CD4-positive, alpha-beta memory T cell (primary cell): ENCODE measurements at places on chromosomes 7 and 10. TPM values are rescaled to one million over a fixed set of nuclear protein-coding genes. Genes with fewer than 3 reads are reported as not detected.

TUBAL3 gene
- not detected for polyA plus RNA-seq

PLAU gene
- not detected for polyA plus RNA-seq

NRCAM gene
- polyA plus RNA-seq = not detected

CPN1 gene
- not detected for polyA plus RNA-seq

CALCR gene
- polyA plus RNA-seq = not detected

METTL27 gene
- not detected for polyA plus RNA-seq

DNA sequence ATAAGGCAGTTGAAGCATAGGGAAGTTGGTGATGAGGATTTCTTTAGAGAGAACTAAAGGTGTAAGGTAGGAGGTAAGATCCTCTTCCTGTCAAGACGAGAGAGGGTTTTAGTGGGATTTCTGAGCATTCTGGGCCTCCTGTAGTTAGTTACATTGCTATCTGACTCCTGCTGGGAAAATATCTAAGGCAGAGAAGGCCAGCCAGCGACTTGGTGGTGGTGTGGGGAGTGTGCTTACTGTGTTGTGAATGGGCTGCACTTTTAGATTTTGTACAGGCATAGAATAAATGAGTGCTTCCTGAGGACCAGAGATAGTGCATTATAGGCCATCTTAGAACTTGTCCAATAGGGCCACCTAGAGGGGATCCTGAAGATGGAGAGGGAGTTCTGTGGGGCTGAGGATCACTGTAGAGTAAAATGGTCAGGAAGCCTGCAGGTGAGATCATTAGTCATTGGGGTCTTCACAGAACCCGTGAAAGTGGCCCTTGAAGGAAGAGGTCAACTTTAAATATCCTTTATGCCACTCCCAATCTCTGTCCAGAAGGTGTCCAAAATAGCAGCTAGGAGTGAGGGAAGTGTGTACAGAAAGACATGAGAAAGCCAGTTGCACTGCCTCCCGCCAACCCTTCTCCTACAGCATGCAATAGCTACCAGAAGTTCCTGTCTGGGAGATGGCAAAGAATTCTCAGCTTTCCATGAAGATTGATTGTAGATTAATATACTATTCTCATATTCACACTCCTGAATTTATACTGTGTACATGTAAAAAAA lies 266.6 kb downstream of the POLR1F start:
- no peak for DNase-seq

GRCh38 chr10:102279104-102279503 lies 33.8 kb downstream of the GBF1 start:
- DNase-seq = no peak

DNA sequence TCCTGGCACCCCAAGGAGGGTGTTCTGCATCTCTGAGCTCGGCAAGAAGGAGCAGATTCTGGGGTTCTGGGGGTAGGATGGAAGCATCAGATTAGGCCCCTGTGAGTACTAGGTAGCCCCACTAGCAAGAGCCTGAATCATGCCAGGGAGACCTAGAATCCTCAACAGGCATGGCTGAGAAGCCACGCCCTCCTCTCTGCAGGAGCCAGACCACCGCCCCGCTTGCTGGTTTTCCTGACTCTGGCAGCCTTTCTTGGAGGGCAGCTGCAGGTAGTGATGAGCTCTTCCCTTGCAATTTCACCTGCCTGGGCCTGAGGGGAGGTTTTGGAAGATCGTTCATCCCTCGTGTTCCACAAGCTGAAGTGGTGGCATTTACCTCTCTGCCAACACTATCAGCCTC lies 68.9 kb upstream of the PRLHR start:
- DNase-seq = no peak

GRCh38 chr7:4325732-4326131 lies 356.4 kb upstream of the FOXK1 start:
- no peak for DNase-seq

DNA sequence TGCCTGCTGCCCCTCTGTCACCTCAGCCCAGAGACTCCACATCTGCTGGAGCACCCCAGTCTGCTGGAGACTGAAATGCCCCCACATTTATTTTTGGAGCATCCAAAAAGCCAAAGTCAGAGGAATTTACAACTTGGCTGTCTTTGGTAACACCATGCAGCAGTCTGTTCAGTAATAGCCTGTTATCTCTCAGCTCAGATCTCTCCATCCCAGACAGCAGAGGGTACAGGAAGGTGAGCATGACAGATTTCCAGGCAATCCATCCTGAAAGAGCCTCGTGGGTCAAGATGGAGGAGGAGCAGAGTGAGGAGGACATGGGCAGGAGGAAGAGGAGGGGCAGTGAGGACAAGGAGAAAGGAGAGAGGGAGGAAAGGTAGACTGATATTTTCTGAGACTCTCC lies 55.9 kb downstream of the GRID1 start:
- DNase-seq = no peak

- no peak for DNase-seq
Measured at GRCh38 chr7:112018305-112019030, 187.7 kb downstream of the DOCK4 start.

DNA sequence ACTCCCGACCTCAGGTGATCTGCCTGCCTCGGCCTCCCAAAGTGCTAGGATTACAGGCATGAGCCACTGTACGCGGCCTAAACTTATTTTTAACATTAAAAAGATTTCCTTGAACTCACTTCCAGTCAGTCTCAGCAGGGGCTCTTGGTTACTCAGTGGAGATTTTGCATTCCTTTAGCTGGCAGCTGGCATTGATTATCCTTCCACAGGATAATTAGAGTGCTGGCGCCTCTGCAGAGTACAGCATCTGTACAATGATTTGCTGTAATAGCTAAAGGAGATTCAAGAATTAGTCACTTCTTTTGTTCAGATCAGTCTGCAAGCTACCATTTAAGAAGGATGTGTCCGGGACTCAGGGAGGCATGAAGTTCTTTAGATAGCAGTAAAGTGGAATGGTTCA lies 125.0 kb upstream of the NPY start:
- no peak for DNase-seq

DNA sequence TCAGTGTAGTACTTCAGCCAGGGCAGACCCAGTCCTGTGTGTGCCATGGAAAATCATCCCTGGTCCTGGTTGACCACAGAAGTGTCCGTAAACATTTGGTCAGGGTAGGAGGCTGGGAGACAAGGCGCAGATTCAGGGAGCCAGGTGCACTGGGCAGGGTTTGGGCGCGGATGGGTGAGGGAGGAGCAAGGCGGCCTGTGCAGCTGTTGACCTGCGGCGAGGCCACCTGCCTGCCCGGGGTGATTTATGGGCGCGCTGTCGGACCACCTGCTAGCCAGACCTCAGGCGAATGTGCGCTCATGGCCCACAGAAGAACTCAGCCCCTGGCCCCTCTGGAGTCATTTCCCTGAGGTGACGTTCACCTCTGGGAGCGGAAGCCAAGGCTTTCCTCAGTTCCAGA lies 6.6 kb downstream of the SFRP5 start:
- DNase-seq = no peak
